ENCODE measurements at places on chromosomes 12 and 14.

- DNase-seq = no peak
Measured at GRCh38 chr12:114685320-114685781, 1.4 kb upstream of the TBX3 start.

DNA sequence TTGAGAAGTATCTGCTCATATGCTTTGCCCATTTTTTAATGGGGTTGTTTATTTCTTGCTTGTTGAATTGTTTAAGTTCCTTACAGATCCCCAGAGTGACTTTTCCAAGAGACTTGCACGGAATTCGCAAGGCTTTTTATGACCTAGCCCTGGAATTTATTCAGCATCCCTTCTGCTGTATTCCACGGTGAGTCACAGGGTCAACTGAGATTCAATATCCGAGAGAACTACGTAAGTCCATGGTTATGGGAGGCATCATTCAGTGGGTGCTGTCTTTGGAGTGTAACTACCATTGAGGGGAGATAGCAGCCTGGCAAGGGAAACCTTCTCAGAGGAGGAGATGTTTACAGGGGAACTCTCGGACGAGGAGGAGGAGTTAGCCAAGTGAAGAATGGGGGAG is 20.9 kb upstream of the GPRC5A start:
- DNase-seq = no peak

DNA sequence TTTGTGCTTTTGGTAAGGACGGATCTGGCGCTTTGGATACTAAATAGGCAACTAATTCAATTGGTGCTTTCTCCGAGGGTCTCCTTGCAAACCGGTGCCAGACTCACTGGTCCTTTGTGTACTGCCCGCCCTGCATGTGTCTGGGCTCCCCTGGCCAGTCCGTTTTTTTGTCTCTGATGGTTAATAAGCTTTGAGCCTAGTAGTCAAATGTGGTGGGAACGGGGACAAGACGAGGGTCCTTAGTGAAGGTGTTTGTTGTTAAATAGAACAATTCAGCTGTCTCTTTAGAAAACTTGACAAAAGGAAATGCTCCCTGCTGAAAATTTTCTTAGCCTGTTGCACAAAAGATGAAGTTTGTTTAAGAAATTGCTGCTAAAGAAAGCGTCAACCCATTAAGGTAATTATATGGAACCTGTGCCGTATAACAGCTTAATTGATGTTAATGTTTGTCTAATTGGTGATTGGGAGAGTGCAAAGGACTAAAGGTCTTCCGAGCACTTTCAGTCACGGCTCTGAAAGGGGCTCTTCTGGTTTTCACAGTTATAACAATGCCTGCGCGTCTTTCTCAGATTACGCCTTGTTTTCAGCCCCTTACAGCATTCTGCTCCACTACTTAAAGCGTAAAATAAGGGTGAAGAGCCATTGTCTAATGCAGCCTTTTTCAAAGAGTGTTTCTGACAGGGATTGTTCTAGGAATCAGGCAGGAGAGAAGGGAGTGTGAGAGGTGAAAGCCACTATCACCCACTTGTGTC is 537.4 kb downstream of the PRKD1 start:
- no peak for DNase-seq

GRCh38 chr12:33562401-33562800 is 122.8 kb upstream of the SYT10 start:
- no peak for DNase-seq

DNA sequence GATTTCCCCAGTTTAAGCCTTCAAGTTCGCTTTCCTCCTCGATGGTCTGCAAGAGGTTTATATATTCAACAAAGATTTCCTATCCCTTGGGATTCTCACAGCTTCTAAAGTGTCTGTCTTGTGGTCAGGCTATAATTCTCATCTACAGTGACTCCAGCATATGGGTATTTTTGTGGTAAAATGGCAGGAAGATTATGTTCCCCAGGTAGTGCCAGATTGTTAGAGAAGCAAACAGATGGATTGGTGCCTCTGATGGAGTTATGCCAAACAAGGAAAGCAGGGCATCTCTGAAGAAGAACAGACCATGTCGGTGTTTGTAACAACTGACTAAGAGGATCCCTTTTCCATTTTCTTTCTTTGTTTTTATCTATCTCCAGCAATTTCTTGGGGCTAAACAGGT is 5.5 kb upstream of the CCDC175 start:
- DNase-seq = no peak

DNA sequence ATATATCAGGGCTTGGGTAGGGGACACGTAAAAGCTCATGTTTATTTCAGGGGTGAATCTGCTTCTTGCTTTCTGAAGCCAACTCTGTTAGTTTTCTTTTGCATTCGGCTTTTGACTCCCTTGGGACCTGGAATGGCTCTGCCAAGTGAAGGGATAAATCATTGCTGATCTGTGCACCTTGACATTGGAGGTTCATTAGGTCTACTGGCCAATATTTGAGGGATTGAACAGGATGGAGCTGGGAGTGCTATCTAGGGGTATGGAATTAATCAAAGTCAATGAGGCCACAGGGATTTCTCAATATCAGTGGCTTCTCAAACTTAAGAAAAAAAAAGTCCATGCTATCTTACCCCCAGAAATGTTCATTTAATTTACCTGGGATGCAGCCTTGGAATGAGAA is 203.5 kb upstream of the RMST start:
- no peak for DNase-seq

DNA sequence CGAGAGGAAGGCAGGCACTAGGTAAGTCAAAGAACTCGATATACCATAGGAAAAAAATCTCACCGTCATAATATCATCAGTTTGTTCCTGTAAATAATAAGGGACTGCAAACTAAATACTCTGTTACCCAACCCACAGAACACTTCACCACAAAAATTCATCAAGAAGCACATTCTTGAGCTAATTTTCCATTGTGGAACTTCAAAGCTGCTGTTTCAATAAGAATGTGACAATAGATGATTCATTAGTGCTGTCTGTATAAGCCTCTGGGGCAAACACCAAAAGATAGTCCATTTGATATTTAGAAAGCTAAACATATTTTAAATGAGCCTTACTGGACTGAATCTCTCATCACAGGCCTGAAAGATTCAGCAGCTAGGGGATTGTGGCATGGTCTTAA is 219.4 kb downstream of the KSR2 start:
- DNase-seq = no peak

GRCh38 chr12:124233041-124233796 is 61.7 kb upstream of the RFLNA start:
- DNase-seq = no peak

DNA sequence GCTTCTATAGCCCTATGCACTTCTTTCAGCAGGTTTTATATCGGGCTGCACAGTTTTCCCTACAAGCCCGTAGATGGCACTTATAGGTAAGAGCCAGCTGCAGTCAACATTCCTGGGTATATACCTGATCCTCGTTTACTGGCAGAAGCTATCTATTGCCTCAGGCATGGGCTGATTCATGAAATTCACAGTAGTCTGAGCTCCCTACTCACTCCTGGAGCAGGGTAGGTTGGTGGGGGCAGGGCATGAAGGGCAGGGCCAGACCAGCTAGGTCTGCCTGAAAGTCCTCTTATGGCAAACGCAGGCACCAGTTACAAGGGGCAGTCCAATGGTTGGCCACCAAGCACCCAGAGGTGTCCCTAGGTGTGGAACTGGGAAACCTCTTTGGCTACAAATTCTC is 345.8 kb downstream of the RPS29 start:
- DNase-seq = no peak

DNA sequence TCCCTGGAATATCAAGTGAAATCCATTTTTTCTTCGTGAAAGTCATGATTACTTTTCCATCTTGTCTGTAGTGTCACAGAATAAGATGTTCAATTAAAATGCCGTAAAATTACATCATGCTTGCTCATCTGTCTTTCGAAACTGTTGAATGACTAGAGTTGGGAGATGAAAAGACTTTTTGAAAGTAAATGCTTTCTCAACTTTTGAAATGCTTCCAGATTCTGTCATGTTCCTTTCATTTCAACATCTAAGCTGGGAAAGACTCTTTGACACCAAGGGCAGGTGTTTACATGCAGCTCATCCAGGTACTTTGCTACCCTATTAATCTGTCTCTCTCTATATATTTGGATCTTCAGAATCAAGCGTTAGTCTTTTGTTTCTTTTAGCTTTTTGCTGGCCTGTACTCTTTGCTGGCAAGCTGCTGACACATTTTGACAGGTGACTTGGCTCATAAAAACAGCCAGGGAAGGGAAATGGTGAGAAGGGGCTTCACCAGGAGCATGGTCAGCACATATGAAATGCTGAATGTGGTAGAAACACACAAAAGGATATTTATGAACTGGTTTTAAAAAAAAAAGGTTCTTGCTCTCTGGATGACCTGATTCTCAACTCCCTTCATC is 77.0 kb upstream of the METAP2 start:
- no peak for DNase-seq

- no peak for DNase-seq
Measured at GRCh38 chr14:104250175-104250574, 111.8 kb downstream of the KIF26A start.

GRCh38 chr14:36442824-36443241 is 77.2 kb downstream of the NKX2-1 start:
- no peak for DNase-seq

- DNase-seq = no peak
Measured at GRCh38 chr14:39877577-39878190, 445.5 kb upstream of the FBXO33 start.

DNA sequence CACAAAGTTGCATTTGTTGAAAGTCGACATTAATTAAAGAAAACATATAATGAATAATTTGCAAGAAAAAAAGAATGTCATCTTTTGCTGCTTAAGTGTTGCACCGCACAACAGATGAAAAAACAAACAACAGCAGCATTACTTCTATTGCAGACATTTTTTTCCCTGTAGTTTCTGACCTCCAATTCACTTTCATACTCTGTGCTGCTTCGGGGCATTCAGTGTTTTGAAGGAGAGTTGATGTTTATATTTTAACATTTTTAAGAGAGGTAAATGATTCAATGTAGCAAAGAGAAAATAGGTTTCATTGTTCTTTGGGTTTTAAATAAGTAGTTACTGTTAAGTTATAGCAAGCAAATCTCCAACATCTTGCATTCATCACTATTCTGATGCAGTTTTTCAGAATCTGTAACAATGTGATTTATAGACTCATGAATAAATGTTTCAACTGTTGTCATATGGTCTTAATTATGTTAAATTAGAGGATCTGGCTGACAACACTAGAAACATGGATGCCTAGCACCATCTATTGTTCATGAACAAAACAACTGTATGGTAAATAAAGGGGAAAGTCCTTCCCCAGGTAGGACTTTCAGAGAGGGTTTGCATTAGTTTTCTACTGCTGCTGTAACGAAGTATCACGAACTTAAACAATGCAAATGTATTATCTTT is 168.1 kb downstream of the BCAT1 start:
- DNase-seq = no peak

- DNase-seq = peak; percentile 86
Measured at GRCh38 chr14:103562429-103563225, at the start of the genes BAG5 and COA8. Gene BAG5 (minus strand): TSS chr14:103562657. CDS start chr14:103561164, 1,493 bp downstream. Gene COA8 (plus strand): TSS chr14:103562960. CDS start chr14:103563002, 42 bp downstream.

GRCh38 chr14:22164616-22165015 is 424.4 kb downstream of the DAD1 start:
- DNase-seq = no peak

DNA sequence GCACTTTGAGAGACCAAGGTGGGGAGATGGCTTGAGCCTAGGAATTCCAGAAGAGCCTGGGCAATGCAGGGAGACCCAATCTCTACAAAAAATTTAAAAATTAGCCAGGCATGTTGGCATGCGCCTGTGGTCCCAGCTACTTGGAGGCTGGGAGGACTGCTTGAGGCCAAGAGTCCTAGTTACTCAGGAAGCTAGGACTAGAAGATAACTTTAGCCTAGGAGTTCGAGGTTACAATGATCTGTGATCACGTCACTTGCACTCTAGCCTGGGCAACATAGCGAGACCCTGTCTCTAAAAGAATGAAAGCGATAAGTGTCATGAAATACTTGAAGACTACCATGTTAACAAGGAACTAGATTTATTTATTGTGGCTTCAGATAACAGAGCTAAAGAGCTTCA is 3.5 kb downstream of the ATF7 start:
- no peak for DNase-seq
